Left colon (tissue), 2 donors: ENCODE measurements at places on chromosomes 11 and 22. TPM values are rescaled to one million over a fixed set of nuclear protein-coding genes. Genes with fewer than 3 reads are reported as not detected.

DNA sequence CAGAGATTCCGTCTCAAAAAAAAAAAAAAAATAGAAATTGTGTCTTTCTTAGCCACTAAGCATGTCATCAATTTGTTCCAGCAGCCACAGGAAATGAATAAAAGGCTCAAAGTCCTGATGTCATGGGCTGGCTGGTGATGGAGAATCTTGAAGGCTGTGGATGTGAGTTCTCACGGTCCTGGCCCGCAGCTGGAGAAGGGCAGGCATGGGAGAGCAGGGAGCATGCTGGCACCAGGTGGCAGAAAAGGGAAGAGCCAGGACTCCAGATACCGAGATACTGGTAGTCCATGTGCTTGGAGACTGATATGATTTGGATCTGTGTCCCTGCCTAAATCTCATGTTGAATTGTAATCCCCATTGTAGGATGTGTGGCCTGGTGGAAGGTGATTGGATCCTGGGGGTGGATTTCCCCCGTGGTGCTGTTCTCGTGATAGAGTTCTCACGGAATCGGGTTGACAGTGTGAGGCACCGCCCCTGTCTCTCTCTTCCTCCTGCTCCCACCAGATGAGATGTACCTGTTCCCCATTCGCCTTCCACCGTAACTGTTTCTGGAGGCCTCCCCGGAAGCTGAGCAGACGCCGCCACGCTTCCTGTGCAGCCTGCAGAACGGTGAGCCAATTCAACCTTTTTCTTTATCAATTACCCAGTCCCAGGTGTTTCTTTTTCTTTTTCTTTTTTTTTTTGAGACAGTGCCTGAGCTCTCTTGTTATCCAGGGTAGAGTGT lies 18.1 kb downstream of the MRGPRD start:
- DNase-seq, result no peak

XPNPEP3 gene
- total RNA-seq, result 9.9 TPM

DNA sequence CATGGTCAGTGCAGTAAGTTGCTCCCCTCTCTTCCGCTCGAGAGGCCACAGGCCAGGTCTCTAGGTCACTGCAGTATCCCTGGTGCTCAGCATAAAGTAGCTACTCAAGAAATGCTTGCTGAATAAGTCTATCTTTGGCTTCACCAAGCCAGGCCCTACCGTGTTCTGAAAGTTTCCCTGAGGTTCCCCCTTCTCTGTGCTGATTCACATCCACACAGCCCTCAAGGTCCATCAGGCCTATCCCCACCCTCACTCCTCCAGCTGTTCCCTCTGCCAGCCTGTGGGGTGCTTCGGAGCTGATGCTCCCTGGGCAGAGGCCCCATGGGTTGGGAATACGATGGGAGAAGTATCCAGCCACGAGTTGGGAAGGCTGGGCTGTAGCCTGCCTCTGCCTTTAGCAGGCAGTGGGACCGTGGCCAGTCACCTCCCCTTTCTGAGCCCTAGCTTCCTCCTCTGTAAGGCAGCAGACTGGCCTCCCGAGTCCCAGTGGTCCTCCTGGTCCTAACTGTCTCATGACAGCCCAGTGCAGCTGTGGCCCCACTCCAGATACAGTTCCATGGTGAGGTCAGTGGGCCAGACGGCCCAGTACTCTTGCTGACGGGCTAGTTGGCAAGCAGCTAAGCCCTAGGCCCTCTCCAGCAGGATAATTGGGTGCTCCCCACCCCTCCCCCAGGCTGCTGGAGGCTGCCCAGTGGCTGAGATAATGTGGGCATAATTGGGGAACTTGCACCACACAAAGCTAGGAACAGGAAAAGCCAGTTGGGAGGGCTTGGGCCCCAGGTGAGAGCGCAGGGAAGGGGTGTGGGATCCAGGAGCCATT lies 48.2 kb downstream of the NECTIN1 start:
- DNase-seq, result no peak

SPON1 gene
- total RNA-seq, result 87.0 TPM

DNA sequence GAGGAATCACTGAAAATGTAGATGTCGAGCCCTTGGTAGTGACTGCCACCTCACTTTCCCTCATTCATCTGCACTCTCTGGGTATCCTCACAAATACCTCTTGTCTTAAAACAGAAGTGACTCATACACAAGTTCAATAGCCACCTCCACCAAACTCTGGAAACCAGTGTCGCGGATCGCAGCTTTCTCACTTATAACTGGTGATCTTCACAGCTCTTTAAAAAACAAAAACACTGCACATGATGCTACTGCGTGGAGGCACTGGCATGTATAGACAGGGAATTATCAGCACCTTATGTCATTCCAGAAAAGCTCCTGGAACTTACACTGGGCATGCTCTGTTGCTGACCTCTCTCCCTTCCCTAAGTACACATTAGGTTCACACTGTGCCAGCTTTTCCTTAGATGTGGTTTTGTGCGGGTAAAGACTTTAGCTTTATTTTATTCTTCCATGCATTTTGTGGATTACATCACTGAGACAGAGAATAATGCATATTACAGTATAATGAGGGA lies 425.5 kb upstream of the CADM1 start:
- DNase-seq, result no peak

DNA sequence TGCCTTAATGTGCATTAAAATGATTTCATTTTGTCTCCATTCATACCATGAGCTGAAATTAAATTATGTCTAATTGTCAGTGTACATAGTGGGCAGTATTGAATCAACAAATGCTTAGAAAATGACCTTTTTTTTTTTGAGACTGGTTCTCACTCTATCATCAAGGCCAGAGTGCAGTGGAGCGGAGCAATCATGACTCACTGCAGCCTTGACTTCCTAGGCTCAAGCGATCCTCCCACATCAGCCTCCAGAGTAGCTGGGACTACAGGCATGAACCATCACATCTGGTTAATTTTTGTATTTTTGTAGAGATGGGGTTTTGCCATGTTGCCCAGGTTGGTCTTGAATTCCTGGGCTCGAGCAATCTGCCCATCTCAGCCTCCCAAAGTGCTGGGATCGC lies 117.0 kb upstream of the BLID start:
- no peak for DNase-seq

GRIA4 gene
- total RNA-seq, result 2.5 TPM

- DNase-seq, result no peak
These were observed 116.6 kb upstream of the OR4B1 start for GRCh38 chr11:48099916-48100446.

DBX1 gene
- not detected for total RNA-seq

GRCh38 chr22:30606455-30607299 lies at the start of gene TCN2:
TCN2 (plus strand) TSS chr22:30607174; CDS start chr22:30607332, 158 bp downstream.
- DNase-seq, result peak; percentile 81

- DNase-seq, result no peak
These were observed 13.2 kb upstream of the HEPHL1 start for GRCh38 chr11:94007906-94008305.

- no peak for DNase-seq
These were observed 9.4 kb upstream of the NAP1L4 start for GRCh38 chr11:3001496-3001895.

DNA sequence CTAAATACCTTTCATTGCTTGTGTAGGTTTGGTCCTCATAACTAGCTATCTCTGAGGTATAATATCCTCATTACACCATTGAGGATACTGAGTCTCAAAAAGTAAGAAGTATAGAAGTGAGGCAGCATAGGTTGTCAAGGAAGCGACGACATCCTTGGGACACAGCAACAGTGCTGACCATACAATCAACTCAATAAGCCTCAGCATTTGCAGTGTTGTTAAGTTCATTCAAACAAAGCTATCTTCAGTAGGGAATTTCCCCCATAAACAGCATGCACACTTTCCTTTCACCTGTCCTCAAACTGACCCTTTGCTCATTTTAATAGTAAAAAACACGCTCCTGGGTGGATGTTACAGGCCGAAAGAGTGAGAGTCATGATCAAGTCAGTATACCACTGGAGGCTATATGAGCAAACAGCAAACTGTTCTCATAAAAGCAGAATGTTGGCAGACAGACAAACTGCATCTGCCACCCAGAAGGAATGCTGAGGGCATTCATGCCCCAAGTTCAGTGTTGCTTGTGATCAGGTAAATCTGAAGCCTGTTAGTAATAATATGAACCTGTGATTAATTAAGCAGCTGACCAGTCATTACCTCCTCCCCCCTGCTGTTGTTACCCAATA lies 756.2 kb upstream of the TENM4 start:
- DNase-seq, result no peak

DNA sequence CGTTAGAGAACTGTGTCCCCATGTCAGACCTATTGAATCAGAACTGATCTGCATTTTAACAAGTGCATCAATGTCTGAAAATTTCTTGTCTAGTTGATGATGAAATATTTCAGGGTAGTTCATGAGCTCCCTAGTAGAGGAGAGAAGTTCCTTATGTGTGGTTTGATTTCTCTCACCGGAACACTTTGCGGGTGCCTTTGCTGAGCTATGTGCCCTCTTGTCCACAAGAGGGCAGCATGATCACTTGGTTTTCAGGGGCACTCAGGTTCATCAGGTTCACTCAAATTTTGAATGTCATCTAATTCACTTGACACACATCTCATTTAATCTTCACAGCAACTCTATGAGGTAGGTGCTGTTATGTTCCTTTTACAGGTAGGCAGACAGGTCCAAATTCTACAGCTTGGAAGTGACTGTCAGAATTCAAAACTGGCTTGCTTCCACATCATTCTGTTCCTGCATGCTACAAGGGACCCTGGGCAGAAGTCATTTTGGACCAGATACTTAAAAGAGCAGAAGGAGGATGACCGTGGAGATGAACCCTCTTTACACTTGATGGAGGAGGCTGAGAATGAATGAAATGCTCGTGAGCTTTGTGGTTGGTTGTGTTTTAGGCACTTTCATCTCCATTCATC lies 55.6 kb downstream of the P4HA3 start:
- DNase-seq, result no peak

DNA sequence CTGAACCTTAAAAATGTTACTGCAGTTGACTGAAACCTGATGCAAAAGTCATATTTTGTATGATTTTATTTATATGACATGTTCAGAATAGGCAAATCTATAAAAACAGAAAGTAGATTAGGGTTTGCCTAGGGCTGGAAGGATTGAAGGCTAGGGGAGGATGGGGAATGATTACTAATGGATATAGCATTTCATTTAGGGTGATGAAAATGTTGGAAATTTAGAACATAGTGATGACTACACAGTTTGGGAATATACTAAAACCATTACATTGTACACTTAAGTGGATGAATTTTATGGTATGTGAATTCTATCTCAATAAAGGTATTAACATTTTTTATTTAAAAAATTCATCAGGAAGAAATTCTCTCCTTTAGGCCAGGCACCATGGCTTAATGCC lies 22.9 kb upstream of the PAFAH1B2 start:
- no peak for DNase-seq

DNA sequence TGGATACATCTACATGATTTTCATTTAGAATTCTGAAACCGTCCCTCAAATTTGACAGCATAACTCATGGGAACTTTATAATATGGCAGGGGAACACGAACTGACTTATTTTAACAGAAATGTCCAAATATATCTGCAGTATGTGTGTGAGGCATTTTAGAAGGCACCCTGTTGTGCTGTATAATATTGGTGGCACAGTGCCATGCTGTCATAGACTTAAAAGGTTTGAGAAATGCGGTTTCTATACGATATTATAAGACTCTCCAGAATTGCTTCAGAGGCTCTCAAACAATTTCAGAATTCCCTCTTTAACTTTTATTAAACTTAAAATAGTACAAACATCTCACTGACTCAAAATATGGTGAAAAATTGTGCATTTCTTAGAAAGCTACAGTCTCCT lies 181.6 kb downstream of the MSANTD4 start:
- DNase-seq, result no peak

DNA sequence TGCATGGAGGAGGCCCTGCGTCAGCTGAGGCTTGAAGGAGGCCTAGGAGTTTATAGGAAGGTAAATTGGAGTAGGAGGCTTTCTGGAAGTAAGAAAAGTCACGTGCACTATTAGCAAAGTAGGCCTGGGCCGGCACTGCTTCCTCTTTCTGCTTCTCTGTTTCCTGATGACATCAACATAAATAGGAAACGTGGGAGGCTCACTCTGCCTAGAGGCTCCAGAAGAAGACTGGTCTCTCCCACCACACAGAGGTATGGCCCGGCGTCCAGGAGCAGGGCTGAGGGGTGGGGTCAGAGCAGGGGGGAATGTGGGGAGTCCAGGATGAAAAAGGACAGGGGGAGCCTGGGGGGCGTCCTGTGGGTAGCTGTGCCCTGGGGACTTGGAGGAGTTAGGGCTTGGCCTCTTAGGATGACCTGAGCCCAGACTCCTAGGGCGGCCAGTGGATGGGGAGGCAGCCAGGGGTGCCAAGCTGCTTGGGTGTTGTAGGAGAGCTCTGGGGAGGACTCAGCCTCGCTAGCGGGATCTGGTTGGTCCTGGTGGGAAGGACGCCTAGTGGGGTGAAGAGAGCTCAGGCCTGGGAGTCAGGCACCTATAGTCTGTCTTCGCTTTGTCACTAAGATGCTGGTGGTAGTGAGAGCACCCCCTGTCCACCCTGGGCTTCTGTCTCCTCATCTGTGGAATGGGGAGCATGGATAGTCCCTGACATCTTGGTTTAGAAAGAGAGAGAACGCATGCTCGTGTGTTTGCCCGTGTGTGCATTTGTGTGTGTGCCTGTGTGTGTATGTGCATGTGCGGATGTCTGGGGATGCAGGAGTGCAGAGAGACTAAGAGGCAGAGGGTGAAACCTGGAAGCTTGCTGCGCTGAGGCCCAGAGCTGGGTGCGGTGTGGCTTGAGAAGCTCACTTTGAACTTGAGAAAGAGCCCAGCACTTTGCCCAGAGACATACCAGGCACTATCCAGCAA lies at the start of gene CSF2RB:
TSS of gene CSF2RB (plus strand) at position 202 of the 963 bp plus-strand sequence. CDS start 8,580 bp downstream, outside the sequence.
- DNase-seq, result peak; percentile 52

- no peak for DNase-seq
These were observed 76.2 kb downstream of the KCNC1 start for GRCh38 chr11:17810746-17811145.
